ENCODE measurements at places on chromosomes 11 and 22. TPM values are rescaled to one million over a fixed set of nuclear protein-coding genes. Genes with fewer than 3 reads are reported as not detected.

The OR4D5 gene
- not detected for total RNA-seq

The POU2F3 gene
- not detected for total RNA-seq

The TMEM132A gene
- total RNA-seq = 1.4 TPM

The SYCE3 gene
- 1.3 TPM for total RNA-seq

The PARVG gene
- 72.9 TPM for total RNA-seq

The KCNA4 gene
- not detected for total RNA-seq

The NNMT gene
- total RNA-seq = not detected

The CECR2 gene
- 0.10 TPM for total RNA-seq

The FAT3 gene
- not detected for total RNA-seq

The PLA2G6 gene
- 31.5 TPM for total RNA-seq

The OR52N4 gene
- total RNA-seq = 0.35 TPM

- no peaks in the 10 kb centered on the region for H3K4me1 ChIP-seq
- no peaks in the 10 kb centered on the region for H3K36me3 ChIP-seq
- peaks cover 10% of the 10 kb centered on the region for H3K27me3 ChIP-seq
- DNase-seq = no peak
These were observed 25.6 kb downstream of the MMP13 start for GRCh38 chr11:102929972-102930371.

DNA sequence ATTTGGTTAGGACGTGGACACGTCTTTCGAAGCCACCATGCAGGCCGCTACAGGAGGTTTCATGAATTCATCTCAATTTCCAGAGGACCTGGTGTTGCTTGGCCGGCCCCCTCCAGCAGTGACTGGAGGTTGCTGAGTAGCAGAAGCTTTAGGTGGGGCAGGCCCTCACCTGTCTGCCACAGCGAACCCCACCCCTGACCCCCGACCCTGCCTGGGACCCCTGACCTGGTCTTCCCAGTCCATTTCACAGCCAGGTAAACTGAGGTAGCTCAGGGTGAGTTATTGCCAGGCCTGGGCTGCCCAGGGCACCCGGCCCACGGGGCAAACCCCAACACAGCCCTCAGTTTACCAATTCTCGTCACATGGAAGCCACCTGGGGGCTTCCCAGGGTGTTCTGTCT lies 39.1 kb upstream of the SMIM38 start:
- H3K4me3 ChIP-seq = no peak overlapping the region
- no peak for DNase-seq
- no peak overlapping the region for H3K27ac ChIP-seq
- H3K27me3 ChIP-seq = no peaks in the 10 kb centered on the region
- H3K4me1 ChIP-seq = peaks cover 9% of the 10 kb centered on the region
- no peaks in the 10 kb centered on the region for H3K36me3 ChIP-seq

DNA sequence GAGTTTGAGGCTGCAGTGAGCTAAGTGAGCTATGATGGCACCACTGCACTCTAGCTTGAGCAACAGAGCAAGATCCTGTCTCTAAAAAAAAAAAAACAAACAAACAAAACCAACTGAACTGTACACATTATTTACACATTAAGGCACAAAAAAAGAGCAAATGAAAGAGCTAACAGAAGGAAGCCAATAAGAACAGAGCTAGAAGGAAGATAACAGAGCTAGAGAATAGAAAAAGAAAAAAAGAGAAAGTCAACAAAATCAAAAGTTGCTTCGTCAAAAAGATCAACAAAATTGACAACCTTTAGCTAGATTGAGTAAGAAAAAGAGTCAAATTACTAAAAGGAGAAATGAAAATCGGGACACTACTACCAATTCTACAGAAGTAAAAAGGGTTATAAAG lies 25.0 kb downstream of the GUCD1 start:
- H3K27ac ChIP-seq = no peak overlapping the region
- no peak overlapping the region for H3K4me3 ChIP-seq
- H3K4me1 ChIP-seq = peaks cover 7% of the 10 kb centered on the region
- no peaks in the 10 kb centered on the region for H3K27me3 ChIP-seq
- no peaks in the 10 kb centered on the region for H3K36me3 ChIP-seq

DNA sequence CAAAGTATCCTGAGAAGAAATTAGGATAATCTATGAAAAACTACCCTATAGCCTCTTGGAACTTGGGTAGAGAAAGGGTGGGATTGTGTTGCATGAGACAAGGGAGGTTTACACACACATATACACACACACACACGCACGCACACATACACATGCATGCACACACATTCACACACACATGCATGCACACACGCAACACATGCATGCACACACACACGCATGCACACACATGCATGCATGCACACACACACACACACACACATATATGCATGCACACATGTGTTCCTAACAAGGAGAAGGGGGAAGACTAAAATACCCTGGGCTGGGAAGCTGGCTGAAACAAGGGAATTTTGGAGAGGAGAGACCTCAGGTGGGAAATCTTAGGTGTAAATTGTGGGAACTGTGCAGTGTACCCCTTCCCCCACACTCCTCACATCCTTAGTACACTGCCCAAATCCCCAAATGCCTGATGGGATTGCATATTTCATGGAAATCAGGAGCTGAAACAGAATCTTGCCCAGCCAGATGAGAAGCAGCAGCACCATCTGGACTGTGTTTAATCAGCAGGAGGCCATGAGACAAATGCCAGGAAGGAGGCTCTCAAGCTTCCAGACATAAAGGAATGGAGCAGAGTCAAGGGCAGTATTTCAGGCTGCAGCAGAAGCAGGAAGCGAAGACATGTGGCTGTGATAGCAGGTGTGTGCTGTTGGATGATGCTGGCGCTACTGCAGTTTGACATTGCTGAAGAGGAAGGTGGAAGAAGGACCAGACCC lies 14.6 kb upstream of the POLD3 start:
- no peaks in the 10 kb centered on the region for H3K27me3 ChIP-seq
- H3K4me1 ChIP-seq = no peaks in the 10 kb centered on the region
- H3K36me3 ChIP-seq = no peaks in the 10 kb centered on the region
- no peak overlapping the region for H3K27ac ChIP-seq
- DNase-seq = no peak
- no peak overlapping the region for H3K4me3 ChIP-seq

DNA sequence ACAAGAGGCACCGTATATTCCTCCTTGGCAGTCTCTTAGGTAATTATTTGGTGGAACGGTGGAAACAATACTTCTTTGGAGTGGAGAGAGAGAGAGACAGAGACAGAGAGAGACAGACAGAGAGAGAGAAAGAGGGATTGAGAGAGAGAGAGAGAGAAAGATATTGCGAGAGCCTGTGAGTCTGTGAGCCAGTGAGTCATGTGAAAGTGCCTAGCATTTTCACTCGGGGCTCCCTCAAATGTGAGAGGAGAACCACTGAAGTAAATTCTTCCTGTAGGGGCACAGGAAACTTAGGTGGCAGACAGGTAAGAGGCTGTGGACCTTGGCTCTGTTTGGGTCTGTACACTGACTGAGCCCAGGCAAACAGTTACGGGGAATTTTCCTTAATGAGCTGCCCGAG lies 31.6 kb upstream of the SNX19 start:
- H3K36me3 ChIP-seq = no peaks in the 10 kb centered on the region
- H3K4me1 ChIP-seq = peaks cover 6% of the 10 kb centered on the region
- H3K4me3 ChIP-seq = no peak overlapping the region
- H3K27ac ChIP-seq = no peak overlapping the region
- no peak for DNase-seq
- H3K27me3 ChIP-seq = peaks cover 3% of the 10 kb centered on the region

DNA sequence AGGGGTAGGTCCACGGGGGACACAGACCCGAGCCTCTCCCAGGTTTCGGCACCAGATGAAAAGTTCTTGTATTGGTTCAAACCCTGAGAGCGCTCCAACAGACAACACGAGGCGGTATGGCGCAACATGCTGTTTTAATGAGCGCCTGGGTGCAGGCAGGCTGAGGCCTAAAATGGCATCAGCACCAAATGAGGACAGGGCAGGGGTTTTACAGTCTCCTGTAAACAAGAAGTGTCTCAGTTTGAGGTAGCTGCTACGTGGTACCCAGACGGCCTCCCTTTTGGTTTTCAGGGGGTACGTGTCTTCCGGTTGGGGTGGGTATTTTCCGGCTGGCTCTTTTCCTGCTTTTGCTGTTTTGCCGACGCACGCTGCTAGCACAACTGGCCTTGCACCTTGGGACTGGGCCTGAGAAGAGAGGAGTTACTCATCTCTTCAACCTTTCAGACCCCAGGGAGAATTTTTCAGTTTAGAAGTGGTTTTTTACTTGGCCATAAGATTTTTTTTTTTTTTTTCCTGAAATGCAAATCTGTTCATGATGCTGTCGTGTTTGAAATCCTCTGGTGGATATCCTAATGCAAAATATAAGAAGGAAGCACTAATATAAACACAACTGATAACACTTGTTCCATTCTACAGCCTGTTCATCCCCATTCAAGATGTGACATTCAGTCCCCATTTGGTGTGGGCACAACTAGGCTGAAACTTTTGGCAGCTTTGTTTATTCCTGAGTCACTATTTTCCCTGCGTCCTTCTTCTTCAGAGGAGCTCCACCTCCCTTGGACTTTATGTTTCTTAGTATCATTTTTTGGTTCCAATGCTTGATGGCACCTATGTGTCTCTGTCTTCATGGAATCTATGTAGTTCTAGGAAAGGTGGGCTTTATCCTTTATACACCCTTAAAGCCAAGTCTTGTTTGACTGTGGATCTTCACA lies 6.5 kb downstream of the PPFIBP2 start:
- DNase-seq = no peak
- H3K27me3 ChIP-seq = no peaks in the 10 kb centered on the region
- H3K36me3 ChIP-seq = peaks cover 25% of the 10 kb centered on the region
- H3K4me3 ChIP-seq = no peak overlapping the region

- H3K27me3 ChIP-seq = no peaks in the 10 kb centered on the region
- no peak overlapping the region for H3K27ac ChIP-seq
- peaks cover 26% of the 10 kb centered on the region for H3K36me3 ChIP-seq
These were observed 17.7 kb downstream of the DEFB131B start for GRCh38 chr11:71895961-71896360.

- no peak overlapping the region for H3K4me3 ChIP-seq
- peaks cover 46% of the 10 kb centered on the region for H3K27me3 ChIP-seq
- no peak for DNase-seq
- peaks cover 3% of the 10 kb centered on the region for H3K36me3 ChIP-seq
These were observed 10.8 kb downstream of the PRR5L start for GRCh38 chr11:36306888-36307287.

DNA sequence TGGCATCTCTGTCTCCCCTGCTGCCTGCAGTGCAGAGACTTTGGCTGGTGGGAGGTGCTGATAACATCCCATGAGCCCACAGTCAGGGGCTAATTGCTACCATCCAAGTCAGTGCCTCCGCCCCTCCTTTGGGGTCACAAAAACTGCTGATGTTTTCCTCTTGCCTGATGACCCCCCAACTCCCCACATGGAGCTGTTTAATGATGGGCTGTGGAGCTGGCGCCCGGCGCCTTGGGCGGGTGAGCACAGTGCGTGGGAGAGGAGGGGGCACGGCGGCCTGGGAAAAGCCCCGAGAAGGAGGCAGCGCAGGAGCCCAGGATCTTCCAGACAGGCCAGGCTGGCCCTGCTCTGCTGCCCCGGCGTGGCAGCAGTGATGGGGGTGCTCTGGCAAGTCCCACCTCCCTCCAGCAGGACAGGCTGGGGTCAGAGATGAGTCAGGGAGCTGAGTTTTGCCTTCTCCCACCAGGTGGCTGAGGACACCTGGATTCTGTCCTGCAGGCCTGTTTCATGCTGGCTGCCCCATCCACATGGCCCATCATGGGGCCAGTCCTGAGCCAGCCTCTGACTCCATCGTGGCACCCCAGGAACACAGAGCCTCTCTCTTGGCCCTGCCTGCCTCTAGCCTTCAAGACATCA lies 43.8 kb downstream of the NECTIN1 start:
- H3K4me3 ChIP-seq = no peak overlapping the region
- no peaks in the 10 kb centered on the region for H3K36me3 ChIP-seq
- no peak for DNase-seq
- no peaks in the 10 kb centered on the region for H3K27me3 ChIP-seq
- peaks cover 5% of the 10 kb centered on the region for H3K4me1 ChIP-seq

DNA sequence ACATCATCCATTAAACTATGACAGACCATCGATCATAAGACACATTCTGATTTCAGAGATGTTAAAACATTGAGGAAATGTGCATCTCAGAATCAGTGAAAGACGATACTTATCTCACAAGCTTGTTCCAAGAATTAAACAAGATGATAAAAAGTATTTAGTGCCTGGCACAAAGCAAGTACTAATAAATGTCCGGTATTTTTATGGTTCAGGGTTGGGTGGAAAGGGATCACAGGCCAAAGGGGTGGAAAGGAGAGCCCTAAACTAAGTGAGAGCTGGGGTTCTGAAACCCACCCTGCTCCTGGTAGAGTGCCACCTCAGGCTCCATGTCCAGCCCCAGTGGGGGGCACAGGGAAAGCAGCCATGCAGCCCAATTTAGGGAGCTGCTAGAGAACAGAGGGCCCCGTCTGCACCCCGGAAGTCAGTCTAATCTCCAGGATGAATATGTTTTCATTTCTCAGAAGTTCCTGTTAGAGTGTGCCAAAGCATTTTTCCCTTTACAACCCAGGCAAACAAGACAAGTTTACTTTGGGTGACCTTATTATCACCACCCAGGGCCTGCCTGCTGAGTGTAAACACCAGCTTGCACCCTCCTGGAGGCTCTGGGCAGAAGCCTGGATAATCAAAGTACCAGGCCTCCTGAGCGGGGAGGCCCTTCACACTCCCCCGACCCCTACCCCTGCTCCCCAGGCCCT lies 3.8 kb upstream of the CREB3L1 start:
- H3K27me3 ChIP-seq = peaks cover 20% of the 10 kb centered on the region
- H3K27ac ChIP-seq = no peak overlapping the region
- H3K4me1 ChIP-seq = peaks cover 2% of the 10 kb centered on the region
- no peak overlapping the region for H3K4me3 ChIP-seq
- no peaks in the 10 kb centered on the region for H3K36me3 ChIP-seq

All from activated naive CD8-positive, alpha-beta T cell treated with anti-CD3 and anti-CD28 coated beads for 36 hours (primary cell).